GM23248 (cell line): ENCODE measurements at places on chromosomes 6 and 20. TPM values are rescaled to one million over a fixed set of nuclear protein-coding genes. Genes with fewer than 3 reads are reported as not detected.
A peak's percentile ranks its signal among the peaks of the same experiment; 100 is the strongest.

DNA sequence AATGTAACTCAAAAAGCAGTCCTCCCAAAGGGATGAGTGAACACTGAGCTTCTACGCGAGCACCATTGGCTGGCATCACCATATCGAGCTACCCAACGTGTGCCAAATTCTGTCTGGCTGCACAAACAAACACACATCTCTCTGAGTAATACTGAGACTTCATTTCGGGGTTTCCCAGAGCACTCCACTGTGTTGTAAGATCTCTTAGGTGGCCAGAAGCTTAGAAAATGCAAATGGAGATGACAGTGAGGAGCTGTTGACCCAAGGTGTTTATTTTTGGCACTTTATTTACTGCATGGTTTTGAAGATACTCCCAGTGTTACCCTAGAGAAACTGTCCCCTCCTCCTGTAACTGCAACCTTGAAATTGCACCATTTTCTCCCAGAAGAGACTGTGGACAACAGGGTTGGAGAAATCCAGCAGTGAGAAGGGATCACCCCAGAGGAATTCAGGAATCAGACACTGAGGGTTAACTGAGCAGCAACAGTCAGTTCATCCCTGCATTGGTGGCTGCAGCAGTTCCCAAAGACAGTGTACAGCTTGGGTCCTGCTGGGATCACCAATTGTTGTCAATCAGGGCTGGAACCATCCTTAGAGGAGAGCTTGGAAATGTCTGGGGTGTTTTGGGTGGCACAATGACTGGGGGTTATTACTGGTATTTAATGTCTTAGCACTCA, 1.0 kb upstream of the RIPOR2 start:
- peak; percentile 6 for DNase-seq

Gene IL17A
- polyA plus RNA-seq = not detected in 2 replicates

DNA sequence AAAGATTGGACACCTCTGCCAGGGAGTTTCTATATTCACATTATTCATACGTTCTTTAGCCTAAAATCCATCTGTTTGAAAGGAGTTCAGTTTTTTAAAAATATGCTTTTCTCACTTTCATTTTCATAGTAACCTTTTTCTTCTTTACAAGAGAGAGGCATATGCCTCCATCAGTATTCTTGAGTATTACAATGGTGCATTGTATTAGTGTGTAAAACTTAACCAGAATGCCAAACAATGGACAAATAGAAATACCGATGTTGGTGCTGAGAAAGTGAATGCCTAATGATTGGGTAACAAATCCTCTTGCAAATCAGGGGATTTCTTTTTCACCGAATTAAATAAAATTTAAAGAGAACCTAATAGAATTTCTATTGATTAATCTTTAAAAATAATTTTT, 163.2 kb upstream of the LAMA2 start:
- DNase-seq = no peak

DNA sequence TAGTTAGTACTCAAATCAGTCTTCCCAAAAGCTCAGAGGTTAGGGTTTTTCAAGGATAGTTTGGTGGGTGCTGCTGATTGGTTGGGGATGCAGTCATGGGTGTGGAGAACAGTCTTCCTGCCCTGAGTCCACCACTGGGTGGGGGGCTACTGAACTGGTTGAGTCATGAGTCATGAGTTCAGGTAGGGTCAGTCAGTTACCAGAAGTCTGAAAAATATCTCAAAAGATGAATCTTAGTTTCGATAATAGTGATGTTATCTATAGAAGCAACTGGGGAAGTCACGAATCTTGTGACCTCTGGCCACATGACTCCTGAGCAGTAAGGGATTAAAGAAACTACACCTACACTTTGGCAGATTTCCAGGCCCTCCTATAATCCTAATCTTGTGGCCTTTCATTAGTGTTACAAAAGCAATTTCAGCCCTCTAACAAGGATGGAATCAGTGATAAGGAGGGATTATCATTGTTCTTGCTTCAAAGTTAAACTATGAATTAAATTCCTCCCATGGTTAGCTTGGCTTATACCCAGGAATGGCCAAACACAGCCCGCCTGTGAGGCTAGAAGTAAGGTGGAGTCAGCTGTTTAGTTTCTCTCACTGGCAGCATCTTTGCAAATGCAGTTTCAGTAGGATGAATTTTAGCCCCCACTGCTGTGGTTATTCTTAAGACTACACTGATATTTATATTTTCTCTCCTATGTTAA, 33.3 kb upstream of the NKAIN2 start:
- DNase-seq = no peak

Gene TAB2
- 10.8 and 11.6 TPM in 2 replicates for polyA plus RNA-seq

GRCh38 chr6:100504786-100505737, 40.3 kb upstream of the SIM1 start:
- peak; percentile 88 for DNase-seq

Gene LBP
- not detected in 2 replicates for polyA plus RNA-seq

Gene PI16
- polyA plus RNA-seq = 390 and 398 TPM in 2 replicates

- DNase-seq = no peak
These were observed 82.4 kb upstream of the TOX2 start for GRCh38 chr20:43832096-43832816.

Gene IYD
- not detected in 2 replicates for polyA plus RNA-seq

DNA sequence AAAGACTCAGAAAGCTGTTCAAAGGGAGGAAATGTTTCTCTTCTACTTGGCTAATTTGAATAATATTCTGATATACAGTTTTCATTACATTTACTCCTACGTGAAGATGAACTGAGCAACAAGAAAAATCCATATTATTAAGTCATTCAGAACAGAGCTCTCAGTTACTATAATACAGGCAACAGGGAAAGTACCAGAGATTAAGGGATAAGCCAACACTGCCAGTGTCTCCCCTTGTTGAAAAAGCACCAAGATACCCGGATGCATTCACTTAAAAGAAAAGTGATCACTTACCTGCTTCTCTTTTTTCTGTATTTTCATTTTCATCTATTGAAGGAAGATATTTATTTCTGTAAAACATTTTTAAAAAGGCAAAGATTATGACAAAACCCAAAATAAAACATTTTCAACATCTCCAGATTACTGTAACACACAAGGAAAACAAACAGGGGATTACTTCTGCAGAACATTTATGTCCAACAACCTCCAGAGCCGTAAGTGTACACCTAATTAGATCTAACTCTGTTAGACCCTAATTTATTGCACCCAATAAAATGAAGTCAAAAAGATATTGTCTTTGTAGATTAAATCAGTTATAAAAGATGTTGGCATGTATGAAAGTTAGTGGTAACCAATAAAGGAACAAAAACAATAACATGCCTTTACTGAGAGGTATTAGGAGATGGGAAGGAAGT, 67.0 kb downstream of the CHD6 start:
- DNase-seq = no peak

Gene WFDC5
- not detected in 2 replicates for polyA plus RNA-seq

GRCh38 chr6:24961852-24962251, 26.1 kb upstream of the RIPOR2 start:
- no peak for DNase-seq

- no peak for DNase-seq
These were observed 85.0 kb downstream of the NFATC2 start for GRCh38 chr20:51457533-51457932.

- DNase-seq = no peak
These were observed 38.3 kb downstream of the BCL2L1 start for GRCh38 chr20:31684153-31685015.

DNA sequence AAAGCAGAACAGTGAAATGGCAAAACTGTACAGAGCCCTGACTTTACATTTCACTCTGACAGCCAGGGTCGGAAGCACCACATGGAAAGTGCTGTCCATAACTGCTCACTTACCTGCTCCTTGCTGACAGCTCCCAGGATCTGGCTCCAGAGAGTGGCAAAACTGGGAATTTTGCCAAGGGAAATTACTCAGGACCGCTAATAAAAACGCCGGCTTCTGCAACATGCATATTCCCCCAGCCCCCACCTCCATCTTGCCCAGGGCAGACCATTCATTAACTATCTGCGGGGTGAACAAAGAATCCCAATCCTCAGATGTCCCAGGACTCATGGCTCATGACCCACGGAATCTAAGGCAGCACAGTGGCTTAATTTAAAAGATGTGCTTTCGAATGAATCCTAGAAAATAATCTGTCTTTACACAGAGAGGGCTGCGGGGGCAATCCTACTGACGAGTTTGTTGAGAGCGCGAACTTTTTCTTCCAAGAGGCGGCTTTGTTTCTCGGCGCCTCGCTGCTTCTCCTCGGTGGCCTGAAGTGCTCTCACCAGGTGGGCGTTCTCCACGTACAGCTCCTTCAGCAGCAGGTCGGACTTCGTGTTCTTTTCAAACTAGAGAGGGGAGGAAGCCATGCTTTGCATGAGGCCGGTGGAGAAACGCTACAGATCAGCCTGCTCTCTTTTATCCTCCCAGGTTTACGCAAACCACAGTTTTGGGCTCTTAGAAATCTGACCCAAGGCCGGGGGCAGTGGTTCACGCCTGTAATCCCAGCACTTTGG, 45.8 kb downstream of the GINS1 start:
- peak; percentile 3 for DNase-seq

Gene PCSK2
- polyA plus RNA-seq = not detected in 2 replicates

DNA sequence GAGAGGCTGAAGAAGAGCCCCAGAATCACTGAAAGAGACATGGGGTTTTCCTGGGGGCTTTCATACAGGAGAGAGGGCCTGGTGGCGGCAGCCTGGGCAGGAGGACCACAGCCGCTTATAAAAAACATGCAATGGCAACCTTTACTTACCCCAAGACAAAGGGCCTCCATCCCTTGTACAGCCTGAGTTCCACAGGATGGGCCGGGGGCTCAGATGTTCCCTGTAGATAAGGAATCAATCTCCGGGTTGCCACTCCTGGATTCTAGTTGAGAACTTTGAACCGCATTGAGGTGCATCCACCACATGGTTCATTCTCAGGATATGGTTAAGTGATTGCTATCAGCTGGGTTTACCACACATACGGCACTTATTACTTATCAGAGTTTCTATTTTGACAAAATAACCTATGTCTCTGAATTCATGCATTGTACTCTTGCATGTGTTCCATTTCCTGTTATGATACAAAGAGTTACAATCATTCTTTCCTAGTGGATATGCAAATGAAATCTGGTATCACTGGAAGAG, 677.6 kb downstream of the KIF16B start:
- DNase-seq = no peak

DNA sequence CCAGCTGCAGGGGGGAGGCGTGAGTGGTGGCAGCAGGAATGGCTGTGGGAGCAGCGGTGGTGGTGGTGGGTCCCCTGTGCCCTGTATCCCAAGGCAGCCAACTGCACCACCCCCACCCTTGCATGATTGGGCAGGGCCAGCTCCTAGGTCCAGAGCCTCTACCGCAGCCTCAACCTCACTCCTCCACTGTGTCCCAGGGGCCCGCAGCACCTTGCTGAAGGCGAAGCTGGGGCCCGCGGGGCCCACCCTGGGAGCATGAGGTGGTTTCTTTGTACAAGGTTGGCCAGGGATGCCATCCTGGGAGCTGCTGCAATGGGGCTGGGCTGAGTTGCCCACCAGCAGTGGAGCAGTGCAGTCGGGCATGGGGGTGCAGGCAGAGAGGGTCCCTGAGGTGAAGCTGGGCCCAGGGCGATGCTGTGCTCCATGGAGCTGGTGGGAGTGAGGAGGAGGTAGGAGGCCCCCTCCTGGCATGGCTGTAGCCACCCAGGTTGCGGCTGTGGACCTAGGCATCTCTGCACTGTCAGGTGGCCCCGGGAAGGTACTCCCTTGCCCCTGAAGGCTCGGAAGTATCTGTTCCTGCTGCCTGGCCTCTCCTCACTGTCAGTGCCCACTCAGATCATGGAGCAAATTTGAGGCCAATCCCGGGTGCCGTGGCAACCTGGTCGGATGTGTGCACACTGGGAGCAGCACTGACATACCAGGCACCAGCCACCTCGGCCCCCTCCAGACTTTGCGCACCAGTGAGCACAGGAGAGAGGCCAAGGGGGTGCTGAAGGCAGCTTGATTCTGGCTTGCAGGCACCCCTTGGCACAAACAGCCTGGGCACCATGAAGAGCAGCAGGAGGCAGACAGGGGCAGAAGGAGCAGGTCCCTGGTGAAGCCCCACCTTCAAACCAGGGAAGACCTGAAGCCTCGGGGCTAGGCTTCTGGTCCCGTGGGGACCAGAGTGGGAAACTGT, 60.2 kb upstream of the L3MBTL3 start:
- no peak for DNase-seq

Gene PRL
- polyA plus RNA-seq = 0.65 and 1.2 TPM in 2 replicates

Gene SCRT2
- polyA plus RNA-seq = not detected in 2 replicates

DNA sequence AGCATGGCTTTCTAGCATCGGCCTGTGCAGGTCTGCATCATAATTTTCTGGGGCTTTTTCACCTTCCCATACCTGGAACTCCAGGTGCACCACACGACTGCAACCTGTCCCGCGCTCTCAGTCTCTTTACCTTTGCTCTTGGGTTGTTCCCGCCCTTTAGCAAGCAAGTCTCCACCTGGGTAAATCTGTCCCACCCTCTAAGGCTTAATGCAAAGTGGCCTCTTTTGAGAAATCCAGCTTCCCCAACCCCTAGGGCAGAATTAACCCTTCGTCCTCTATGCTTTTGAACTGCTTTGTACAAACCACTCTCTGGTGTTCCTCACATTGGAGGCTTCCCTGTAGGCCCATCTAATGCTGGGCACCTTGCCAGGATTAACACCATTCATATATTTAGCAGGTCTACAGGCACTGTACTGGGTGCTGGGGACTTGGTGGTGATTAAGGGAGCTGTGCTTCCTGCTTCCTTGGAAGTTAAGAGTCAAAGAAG, 2.8 kb downstream of the ITPR3 start:
- peak; percentile 20 for DNase-seq

Gene HSPA1A
- 67.5 and 76.3 TPM in 2 replicates for polyA plus RNA-seq

- no peak for DNase-seq
These were observed 16.4 kb downstream of the PIGT start for GRCh38 chr20:45432294-45432693.

DNA sequence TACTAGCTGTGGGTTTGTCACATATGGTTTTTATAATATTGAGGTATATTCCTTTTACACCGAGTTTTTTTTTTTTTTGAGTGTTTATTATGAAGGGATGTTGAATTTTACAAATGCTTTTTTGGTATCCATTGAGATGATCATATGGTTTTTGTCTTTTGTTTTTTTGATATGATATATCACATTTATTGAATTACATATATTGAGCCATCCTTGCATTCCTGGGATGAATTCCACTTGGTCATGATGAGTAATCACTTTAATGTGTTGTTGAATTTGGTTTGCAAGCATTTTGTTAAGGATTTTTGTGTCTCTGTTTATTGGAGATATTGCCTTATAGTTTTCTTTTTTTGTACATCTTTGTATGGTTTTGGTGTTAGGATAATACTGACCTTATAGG, 3.3 kb upstream of the ZNF337 start:
- peak; percentile 54 for DNase-seq

Gene CPXM1
- polyA plus RNA-seq = 0.08 TPM in 1 of 2 replicates, not detected in the other

GRCh38 chr20:17859616-17860232, 108.9 kb downstream of the SNX5 start:
- DNase-seq = no peak

Gene PHF3
- polyA plus RNA-seq = 13.1 and 15.3 TPM in 2 replicates

- peak; percentile 40 for DNase-seq
These were observed 263.1 kb upstream of the ZFP64 start for GRCh38 chr20:52454660-52455059.

Gene UBR2
- polyA plus RNA-seq = 8.0 and 8.5 TPM in 2 replicates

Gene RFX6
- polyA plus RNA-seq = not detected in 2 replicates
